ENCODE measurements at places on chromosomes 3 and 15. TPM values are rescaled to one million over a fixed set of nuclear protein-coding genes. Genes with fewer than 3 reads are reported as not detected.

The ABI3BP gene
- 32.0 TPM for total RNA-seq

The SLC4A7 gene
- 79.0 TPM for total RNA-seq

The CMTM6 gene
- 161 TPM for total RNA-seq

The TGM5 gene
- total RNA-seq: not detected

The CCR3 gene
- total RNA-seq: not detected

The CP gene
- total RNA-seq: 1.0 TPM

The MYO5C gene
- 44.2 TPM for total RNA-seq

The FMN1 gene
- total RNA-seq: 0.09 TPM

The LMCD1 gene
- 106 TPM for total RNA-seq

The CRYGS gene
- total RNA-seq: 2.4 TPM

The ANKRD34C gene
- total RNA-seq: not detected

The TERC gene
- 446 TPM for total RNA-seq

The GOLGA8K gene
- 0.19 TPM for total RNA-seq

The APOD gene
- total RNA-seq: 27.1 TPM

The SLC22A14 gene
- total RNA-seq: 0.17 TPM

The GRAMD1C gene
- 65.7 TPM for total RNA-seq

The DNAJC19 gene
- total RNA-seq: 30.8 TPM

The DAZL gene
- not detected for total RNA-seq

The MORC1 gene
- not detected for total RNA-seq

The PHLDB2 gene
- 89.9 TPM for total RNA-seq

The SLC22A13 gene
- 0.19 TPM for total RNA-seq

The C3orf70 gene
- total RNA-seq: 2.6 TPM

The RTP3 gene
- total RNA-seq: not detected

The COL8A1 gene
- 653 TPM for total RNA-seq

The GPR156 gene
- not detected for total RNA-seq

The AGTR1 gene
- total RNA-seq: under 0.01 TPM

The FEZF2 gene
- not detected for total RNA-seq

The CHRNA5 gene
- total RNA-seq: 4.6 TPM

The GREM1 gene
- 1.2 TPM for total RNA-seq

The GATM gene
- 0.34 TPM for total RNA-seq

The CCDC13 gene
- 0.28 TPM for total RNA-seq

The SPTSSB gene
- total RNA-seq: not detected

The NPAP1 gene
- not detected for total RNA-seq

The HGD gene
- 0.60 TPM for total RNA-seq

The USF3 gene
- total RNA-seq: 6.5 TPM

The EHD4 gene
- total RNA-seq: 128 TPM

The HTR3E gene
- not detected for total RNA-seq

The NMB gene
- 4.6 TPM for total RNA-seq

The AGBL1 gene
- not detected for total RNA-seq

The FBXO40 gene
- not detected for total RNA-seq

The CSNK1G1 gene
- total RNA-seq: 25.9 TPM

The EPB42 gene
- total RNA-seq: not detected

The STRIT1 gene
- total RNA-seq: not detected

The P3H2 gene
- 13.1 TPM for total RNA-seq

The B3GALNT1 gene
- total RNA-seq: 23.7 TPM

The ADGRG7 gene
- not detected for total RNA-seq

The ZBED2 gene
- total RNA-seq: not detected

The NANOGP8 gene
- not detected for total RNA-seq

The CHST13 gene
- not detected for total RNA-seq

The RASSF1 gene
- 21.7 TPM for total RNA-seq

The MRPL47 gene
- 30.1 TPM for total RNA-seq

The TM6SF1 gene
- 34.7 TPM for total RNA-seq

The SCN5A gene
- total RNA-seq: 6.5 TPM

The CLRN1 gene
- not detected for total RNA-seq

The IFT57 gene
- total RNA-seq: 25.7 TPM

The REC114 gene
- not detected for total RNA-seq

The TRH gene
- not detected for total RNA-seq

Data from dermis blood vessel endothelial cell (primary cell).